ENCODE measurements at places on chromosomes 1 and 21. TPM values are rescaled to one million over a fixed set of nuclear protein-coding genes. Genes with fewer than 3 reads are reported as not detected.
A peak's percentile ranks its signal among the peaks of the same experiment; 100 is the strongest.

The CSF3R gene
- total RNA-seq, result 3.8 TPM

The ZNF683 gene
- not detected for total RNA-seq

The NHLH1 gene
- total RNA-seq, result not detected

The SH2D5 gene
- total RNA-seq, result not detected

The SLC16A4 gene
- 3.2 TPM for total RNA-seq

The COL24A1 gene
- 1.2 TPM for total RNA-seq

The PEX19 gene
- 22.1 TPM for total RNA-seq

The C1QTNF12 gene
- total RNA-seq, result 11.9 TPM

The ELAPOR1 gene
- total RNA-seq, result 72.2 TPM

DNA sequence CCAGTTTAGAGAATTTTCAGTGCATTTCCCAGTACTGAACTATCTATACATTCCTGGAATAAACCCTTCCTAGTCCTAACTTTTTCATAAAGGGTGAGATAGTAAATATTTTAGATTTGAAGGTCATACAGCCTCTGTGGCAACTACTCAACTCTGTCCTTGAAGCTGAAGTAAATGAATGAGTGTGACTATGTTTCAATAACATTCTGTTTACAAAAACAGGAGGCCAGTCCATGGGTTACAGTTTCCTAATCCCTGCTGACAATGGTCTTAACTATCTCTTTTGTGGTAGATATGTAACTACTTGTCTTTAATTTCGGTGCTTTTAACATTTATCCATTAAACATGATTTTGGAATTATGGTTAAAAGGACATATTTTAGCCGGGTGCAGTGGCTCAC lies 4.3 kb downstream of the ZNF684 start:
- H3K27me3 ChIP-seq, result no peaks in the 10 kb centered on the region
- H3K4me3 ChIP-seq, result no peak overlapping the region
- no peak for DNase-seq
- H3K36me3 ChIP-seq, result no peaks in the 10 kb centered on the region
- H3K27ac ChIP-seq, result no peak overlapping the region

GRCh38 chr21:25368531-25368930 lies 238.8 kb downstream of the MRPL39 start:
- H3K4me1 ChIP-seq, result no peaks in the 10 kb centered on the region
- H3K27me3 ChIP-seq, result no peaks in the 10 kb centered on the region
- DNase-seq, result no peak
- H3K27ac ChIP-seq, result no peak overlapping the region
- H3K4me3 ChIP-seq, result no peak overlapping the region

- H3K27me3 ChIP-seq, result no peaks in the 10 kb centered on the region
- no peak overlapping the region for H3K4me3 ChIP-seq
- H3K27ac ChIP-seq, result no peak overlapping the region
- no peaks in the 10 kb centered on the region for H3K36me3 ChIP-seq
- H3K4me1 ChIP-seq, result no peaks in the 10 kb centered on the region
These were observed 82.0 kb upstream of the ATP1A1 start for GRCh38 chr1:116291024-116291423.

DNA sequence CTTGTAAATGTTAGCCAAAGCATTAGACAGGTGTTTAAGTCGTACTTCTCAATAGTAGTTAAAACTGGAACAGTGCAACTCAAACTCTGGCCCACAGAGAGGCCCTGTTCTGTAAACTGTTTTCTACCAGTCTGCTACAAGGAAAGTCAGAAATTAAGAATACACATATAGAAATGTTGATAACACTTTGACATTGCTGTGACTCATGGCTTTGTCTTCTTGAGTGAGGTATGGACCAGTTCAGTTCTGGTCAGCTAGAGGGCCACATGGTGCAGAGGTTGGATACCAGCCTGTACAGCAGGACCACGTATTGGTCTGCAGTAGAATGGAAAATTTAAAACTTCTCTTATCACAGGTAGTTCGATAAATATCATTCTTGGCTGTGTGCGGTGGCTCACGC lies 22.3 kb downstream of the ZBTB8B start:
- H3K27ac ChIP-seq, result no peak overlapping the region
- no peak for DNase-seq
- no peak overlapping the region for H3K4me3 ChIP-seq
- no peaks in the 10 kb centered on the region for H3K4me1 ChIP-seq
- H3K27me3 ChIP-seq, result no peaks in the 10 kb centered on the region
- no peaks in the 10 kb centered on the region for H3K36me3 ChIP-seq

GRCh38 chr1:25675729-25676476 lies 59.3 kb downstream of the MAN1C1 start:
- peak; percentile 57 for DNase-seq
- H3K4me1 ChIP-seq, result no peaks in the 10 kb centered on the region
- H3K27ac ChIP-seq, result no peak overlapping the region
- H3K27me3 ChIP-seq, result no peaks in the 10 kb centered on the region
- no peak overlapping the region for H3K4me3 ChIP-seq
- H3K36me3 ChIP-seq, result no peaks in the 10 kb centered on the region

- no peak overlapping the region for H3K4me3 ChIP-seq
- no peaks in the 10 kb centered on the region for H3K36me3 ChIP-seq
- H3K27ac ChIP-seq, result no peak overlapping the region
- DNase-seq, result no peak
- H3K27me3 ChIP-seq, result no peaks in the 10 kb centered on the region
These were observed 92.2 kb downstream of the GLIS1 start for GRCh38 chr1:53646732-53647131.

DNA sequence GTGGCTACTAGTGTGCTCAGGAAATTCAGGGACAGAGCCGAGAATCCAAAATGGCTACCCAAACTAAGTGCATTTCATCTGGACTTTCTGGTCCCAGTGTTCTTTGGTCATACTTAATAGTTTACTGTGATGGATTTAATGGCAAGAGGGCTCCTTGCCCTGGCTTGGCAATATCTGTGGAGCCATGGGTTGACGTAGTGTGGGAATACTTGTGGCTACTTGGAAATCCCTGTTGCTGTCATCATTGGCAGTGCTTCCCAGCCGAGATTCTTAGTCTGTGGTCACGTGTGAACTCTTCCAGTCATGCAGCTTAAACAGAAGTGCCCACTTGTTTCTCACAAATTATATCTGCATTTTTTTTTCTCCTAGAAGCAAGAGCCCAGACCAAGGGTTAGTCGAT lies 198.9 kb downstream of the HS2ST1 start:
- H3K4me3 ChIP-seq, result no peak overlapping the region
- no peaks in the 10 kb centered on the region for H3K27me3 ChIP-seq
- H3K36me3 ChIP-seq, result no peaks in the 10 kb centered on the region

DNA sequence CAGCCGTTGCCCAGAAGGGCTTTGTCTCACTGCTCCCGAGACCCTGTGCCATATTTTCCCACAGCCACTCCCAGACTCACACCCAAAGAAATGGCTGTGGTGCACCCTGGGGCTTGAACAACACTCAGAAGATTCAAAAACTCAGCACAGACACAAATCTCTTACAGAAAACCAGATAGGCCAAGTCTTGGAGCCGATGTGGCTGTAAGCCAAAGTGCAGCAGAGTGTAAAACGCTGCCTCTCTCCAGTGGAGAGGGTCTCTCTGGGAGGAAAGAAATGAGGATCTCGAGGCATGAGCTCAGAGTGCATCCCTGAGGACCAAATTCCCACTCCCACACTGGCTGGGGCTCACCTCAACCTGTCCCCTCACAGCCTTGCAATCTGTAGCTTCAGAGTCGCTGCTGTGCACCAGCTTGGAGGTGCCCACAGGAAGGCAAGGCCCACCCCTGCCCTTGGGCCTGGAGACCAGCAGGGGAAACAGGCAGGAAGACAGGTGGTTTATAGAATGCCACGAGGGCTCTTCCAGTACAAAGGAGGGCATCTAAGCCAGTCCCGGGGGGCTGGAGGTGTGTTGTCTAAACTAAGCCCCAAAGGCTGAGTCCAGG lies 171.3 kb upstream of the AJAP1 start:
- H3K27me3 ChIP-seq, result no peaks in the 10 kb centered on the region
- H3K4me3 ChIP-seq, result no peak overlapping the region
- H3K4me1 ChIP-seq, result no peaks in the 10 kb centered on the region
- no peak overlapping the region for H3K27ac ChIP-seq
- DNase-seq, result no peak

DNA sequence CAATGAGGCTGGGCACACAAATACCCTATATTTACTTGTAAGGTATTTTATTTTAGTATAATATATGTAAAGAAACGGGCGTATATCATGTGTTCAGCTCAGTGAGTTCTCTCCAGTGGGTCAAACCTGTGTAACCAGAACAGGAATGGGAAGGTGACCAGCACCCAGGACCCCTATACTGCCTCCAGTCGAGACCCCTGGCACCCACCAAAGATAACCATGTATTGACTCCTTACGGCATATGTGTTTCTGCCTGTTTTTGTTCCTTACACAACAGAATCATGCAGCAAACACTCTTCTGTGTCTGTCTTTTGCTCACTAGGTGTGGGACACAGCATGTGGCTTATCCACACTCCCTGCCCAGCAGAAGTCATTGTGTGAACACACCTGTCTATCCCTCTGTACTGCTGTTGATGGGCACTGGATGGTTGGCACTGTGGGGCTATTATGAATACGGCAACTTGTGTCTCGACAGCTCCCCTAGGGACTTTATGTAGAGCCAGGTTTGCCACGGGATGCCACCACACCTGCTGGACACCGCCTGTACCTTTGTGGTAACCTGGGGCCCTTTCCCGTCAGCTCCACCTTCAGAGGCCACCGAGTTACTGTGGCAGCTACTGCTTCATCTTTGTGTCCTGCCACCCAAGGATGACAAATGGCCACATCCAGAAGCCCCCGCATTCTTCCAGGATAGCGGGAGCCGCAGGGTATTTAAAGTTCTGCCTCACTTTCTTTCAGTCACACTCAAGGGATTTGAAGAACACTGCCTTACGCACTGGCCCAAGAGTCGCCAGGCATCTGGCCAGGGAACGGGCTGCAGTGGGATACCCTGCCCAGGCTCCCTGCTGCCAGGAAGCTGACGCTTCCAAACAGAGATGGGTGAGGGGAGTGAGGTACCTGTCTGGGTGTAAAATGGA lies 23.5 kb upstream of the C2CD2 start:
- DNase-seq, result no peak
- H3K36me3 ChIP-seq, result no peaks in the 10 kb centered on the region
- no peak overlapping the region for H3K4me3 ChIP-seq
- H3K27me3 ChIP-seq, result no peaks in the 10 kb centered on the region

DNA sequence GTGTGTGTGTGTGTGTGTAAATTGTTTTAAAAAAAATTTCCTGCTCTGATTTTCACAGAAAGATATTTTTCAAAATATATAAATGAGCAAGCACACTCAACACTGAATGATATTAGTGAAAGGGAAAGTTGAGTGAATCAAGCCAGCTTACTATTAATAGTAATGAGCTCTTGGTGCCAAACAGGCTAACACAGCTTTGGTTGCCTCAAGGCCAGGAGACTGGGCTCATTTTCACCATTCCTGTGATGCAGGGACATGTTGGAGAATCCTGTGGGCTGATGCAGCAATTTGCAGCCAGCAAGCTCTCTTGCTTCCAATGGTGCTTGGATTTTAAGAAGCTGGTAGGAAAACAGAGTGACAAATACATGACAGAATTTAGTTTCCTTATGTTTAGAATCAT lies 30.2 kb downstream of the PLA2G4A start:
- DNase-seq, result no peak
- no peaks in the 10 kb centered on the region for H3K27me3 ChIP-seq
- no peak overlapping the region for H3K27ac ChIP-seq

- no peaks in the 10 kb centered on the region for H3K27me3 ChIP-seq
- H3K36me3 ChIP-seq, result no peaks in the 10 kb centered on the region
- no peak overlapping the region for H3K27ac ChIP-seq
- H3K4me1 ChIP-seq, result peaks cover 12% of the 10 kb centered on the region
These were observed 149.9 kb downstream of the MRPL39 start for GRCh38 chr21:25457411-25457810.

- H3K27me3 ChIP-seq, result no peaks in the 10 kb centered on the region
- DNase-seq, result peak; percentile 87
- H3K4me3 ChIP-seq, result peak overlapping the region; percentile 82
- peak overlapping the region; percentile 80 for H3K27ac ChIP-seq
These were observed 810 bp downstream of the SLC19A1 start for GRCh38 chr21:45541221-45542039.

- H3K27ac ChIP-seq, result peak overlapping the region; percentile 20
- no peaks in the 10 kb centered on the region for H3K4me1 ChIP-seq
- DNase-seq, result peak; percentile 69
- H3K36me3 ChIP-seq, result no peaks in the 10 kb centered on the region
- no peak overlapping the region for H3K4me3 ChIP-seq
- H3K27me3 ChIP-seq, result no peaks in the 10 kb centered on the region
These were observed 128.4 kb upstream of the SOD1 start for GRCh38 chr21:31530897-31531705.

GRCh38 chr1:228083871-228084278 lies 1.4 kb downstream of the ARF1 start:
- H3K4me1 ChIP-seq, result peaks cover 62% of the 10 kb centered on the region
- no peaks in the 10 kb centered on the region for H3K27me3 ChIP-seq
- H3K4me3 ChIP-seq, result peak overlapping the region; percentile 91

GRCh38 chr21:37828556-37828955 lies 87.7 kb downstream of the KCNJ6 start:
- no peak for DNase-seq
- peaks cover 22% of the 10 kb centered on the region for H3K4me1 ChIP-seq
- H3K27me3 ChIP-seq, result no peaks in the 10 kb centered on the region
- no peaks in the 10 kb centered on the region for H3K36me3 ChIP-seq
- no peak overlapping the region for H3K4me3 ChIP-seq
- peak overlapping the region; percentile 32 for H3K27ac ChIP-seq

DNA sequence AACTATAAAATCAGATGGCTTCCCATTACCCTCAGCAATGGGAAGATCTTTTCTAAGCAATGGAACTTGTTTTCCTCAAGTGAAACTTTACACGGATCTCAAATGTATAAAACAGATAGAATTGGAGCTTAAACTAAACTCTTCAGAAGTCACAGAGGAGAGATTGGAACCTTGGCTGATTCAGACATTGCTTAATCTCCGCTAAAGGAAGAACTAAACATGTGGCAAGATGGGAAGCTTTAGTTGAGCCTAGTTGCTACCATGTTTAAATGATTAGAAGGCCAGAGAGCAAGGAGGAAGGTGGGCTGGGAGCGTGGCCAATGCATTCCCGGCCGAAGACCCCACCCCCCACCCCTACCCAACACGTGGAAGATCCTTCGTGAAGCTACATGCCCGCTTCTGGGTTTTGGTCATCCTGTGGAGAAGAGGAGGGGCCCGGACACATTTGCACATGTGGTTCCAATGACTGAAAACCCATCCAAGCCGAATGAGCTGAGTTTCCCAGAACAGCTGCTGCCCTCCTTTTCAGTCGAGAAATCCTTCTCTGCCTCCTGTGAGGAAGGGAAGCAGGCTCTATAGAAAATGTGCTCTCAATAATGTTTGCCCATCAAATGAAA lies 164.3 kb downstream of the MIS18A start:
- no peaks in the 10 kb centered on the region for H3K27me3 ChIP-seq
- no peaks in the 10 kb centered on the region for H3K36me3 ChIP-seq
- no peak overlapping the region for H3K27ac ChIP-seq
- DNase-seq, result no peak

GRCh38 chr1:20399606-20400180 lies 86.3 kb downstream of the CAMK2N1 start:
- DNase-seq, result no peak
- no peak overlapping the region for H3K4me3 ChIP-seq
- H3K36me3 ChIP-seq, result no peaks in the 10 kb centered on the region
- H3K27ac ChIP-seq, result no peak overlapping the region
- peaks cover 54% of the 10 kb centered on the region for H3K27me3 ChIP-seq
- no peaks in the 10 kb centered on the region for H3K4me1 ChIP-seq
